Tongue (tissue), 3 donors: ENCODE measurements at places on chromosomes 11 and 22. TPM values are rescaled to one million over a fixed set of nuclear protein-coding genes. Genes with fewer than 3 reads are reported as not detected.

- no peak for DNase-seq
Observed at GRCh38 chr11:63476618-63477017, 14.3 kb downstream of the PLAAT5 start.

DNA sequence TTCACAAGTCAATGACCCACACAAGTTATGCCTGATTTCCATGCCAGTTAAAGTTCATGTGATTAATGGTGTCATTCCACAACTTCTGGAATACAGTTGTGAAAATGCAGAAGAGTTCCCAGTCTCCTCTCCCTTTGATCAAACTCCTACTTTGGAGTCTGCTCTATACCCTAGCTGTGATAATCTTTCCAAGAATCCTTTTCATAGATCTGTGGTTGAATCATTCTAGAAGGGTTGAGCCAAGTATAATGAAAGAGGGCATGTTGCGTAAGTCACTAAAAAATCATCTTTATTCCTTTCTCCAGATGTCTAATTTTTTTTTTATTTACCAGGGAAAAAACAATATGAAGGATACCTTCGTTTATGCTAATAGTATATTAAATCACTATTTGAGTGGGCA, 89.7 kb upstream of the CARD18 start:
- DNase-seq = no peak

GRCh38 chr11:85086504-85087284, 540.5 kb downstream of the DLG2 start:
- no peak for DNase-seq

DNA sequence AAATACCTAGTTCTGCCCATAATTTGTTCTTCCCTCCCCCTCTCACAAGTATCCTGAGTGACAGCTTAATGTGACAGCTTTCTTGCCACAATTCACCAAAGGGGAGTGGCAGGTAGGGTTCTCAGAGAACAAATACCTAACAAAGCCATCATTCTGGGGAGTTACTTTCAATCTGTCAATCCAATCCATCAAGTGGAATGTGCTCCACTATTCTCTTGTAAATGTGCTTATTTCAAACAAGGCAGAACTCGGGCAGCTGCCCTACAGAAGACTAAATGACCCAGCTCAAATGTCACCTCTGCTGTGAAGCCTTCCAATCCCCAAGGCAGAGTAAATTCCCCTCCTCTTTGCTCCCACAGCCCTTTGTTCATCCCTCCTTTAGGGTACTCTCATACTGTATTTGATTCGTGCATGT, 27.8 kb downstream of the LGR4 start:
- DNase-seq = no peak

The MUC5B gene
- total RNA-seq = 159 TPM

The GVQW3 gene
- 3.8 TPM for total RNA-seq

GRCh38 chr11:125342281-125342930, 153.7 kb downstream of the FEZ1 start:
- no peak for DNase-seq

DNA sequence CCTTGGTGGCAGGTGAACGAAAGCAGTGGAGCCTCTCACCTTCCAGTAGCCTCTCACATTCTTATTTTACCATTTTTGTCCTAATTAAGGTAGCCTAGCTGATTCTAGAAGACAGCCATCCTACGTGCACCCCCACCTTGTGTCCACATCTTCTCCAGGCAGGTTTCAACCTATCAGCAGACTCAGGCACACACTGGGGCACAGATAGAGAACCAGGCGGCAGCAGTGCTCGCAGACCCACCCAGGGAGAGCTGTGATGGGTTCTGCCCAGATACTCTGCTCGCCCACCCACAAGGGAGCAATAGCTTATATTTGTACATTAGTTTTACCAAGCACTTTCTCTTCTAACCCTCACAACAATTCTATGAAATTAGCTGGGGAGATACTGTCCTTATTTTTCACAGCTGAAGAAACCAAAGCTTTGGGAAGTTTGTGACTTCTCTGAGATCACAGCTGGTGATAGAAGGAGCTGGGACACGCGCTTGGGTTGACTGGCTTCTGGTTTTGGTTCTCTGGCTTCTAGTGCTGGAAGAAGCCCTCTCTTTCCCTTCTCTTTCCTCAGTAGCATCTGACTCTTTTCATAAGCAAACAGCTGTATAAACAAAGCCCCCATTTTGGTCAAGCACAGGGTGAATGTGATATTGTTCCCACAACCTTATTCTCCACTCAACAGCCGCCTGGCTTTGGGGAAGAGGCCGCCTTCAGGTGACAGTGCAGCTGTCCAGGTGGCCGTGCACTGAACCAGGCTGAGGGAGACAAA, 36.9 kb downstream of the PPP2R1B start:
- peak; percentile 80 for DNase-seq

GRCh38 chr11:111561306-111561705, 20.8 kb downstream of the LAYN start:
- no peak for DNase-seq

- peak; percentile 86 for DNase-seq
Observed at GRCh38 chr11:131064373-131064991, 148.2 kb upstream of the SNX19 start.
